ENCODE measurements at places on chromosomes 11 and 22.

DNA sequence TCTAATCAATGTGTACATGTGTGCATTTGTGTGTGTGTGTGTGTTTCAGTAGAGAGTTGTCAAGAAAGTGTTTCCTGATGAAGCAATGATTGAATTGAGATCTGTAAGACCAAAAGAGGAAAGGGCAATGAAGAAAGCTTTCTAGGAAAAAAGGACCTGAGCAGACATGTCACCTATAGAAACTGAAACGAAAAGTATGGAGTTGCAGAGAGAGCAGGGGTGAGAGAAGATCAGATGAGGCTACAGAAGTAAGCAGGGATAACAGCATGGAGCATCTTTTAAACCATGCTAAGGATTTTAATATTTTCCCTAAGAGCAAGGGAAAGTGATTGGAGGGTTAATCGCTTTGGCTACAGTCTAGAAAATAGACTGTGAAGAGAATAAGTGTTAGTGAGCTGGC lies 1459.4 kb upstream of the TENM4 start:
- DNase-seq = no peak

- no peak for DNase-seq
Measured at GRCh38 chr11:636511-637332, at the start of gene DRD4. DRD4 (plus strand) TSS chr11:637269; CDS start chr11:637305, 36 bp downstream.

DNA sequence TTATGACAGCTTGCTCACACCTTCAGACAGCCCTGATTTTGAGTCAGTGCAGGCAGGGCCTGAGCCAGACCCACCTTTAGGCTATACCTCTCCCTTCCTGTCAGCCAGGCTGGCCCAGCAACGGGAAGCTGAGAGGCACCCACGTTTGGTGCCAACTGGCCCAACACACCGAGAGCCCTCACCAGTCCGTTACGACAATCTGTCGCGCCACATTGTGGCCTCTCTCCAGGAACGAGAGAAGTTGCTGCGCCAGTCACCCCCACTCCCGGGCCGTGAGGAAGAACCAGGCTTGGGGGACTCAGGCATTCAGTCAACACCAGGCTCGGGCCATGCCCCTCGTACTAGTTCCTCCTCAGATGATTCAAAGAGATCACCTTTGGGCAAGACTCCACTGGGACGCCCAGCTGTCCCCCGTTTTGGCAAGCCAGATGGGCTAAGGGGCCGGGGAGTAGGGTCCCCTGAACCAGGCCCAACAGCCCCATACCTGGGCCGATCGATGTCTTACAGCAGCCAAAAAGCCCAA lies 13.1 kb downstream of the MED19 start:
- DNase-seq = no peak

DNA sequence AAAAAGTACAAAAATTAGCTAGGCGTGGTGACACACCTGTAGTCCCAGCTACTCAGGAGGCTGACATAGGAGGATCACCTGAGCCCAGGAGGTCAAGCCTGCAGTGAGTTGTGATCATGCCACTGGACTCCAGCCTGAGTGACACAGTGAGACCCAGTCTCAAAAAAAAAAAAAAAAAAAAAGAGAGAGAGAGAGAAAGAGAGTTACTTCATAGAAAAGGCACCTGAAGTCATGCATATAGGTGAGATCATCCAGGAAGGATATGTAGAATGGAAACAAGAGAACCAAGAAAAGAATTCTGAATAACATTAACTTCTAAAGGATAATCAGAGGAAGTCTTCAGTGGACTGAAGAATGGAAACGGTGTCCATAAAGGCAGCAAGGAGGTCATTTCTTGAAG lies 106.8 kb downstream of the STK33 start:
- DNase-seq = no peak

- DNase-seq = no peak
Measured at GRCh38 chr22:41052661-41053490, 39.5 kb upstream of the EP300 start.

DNA sequence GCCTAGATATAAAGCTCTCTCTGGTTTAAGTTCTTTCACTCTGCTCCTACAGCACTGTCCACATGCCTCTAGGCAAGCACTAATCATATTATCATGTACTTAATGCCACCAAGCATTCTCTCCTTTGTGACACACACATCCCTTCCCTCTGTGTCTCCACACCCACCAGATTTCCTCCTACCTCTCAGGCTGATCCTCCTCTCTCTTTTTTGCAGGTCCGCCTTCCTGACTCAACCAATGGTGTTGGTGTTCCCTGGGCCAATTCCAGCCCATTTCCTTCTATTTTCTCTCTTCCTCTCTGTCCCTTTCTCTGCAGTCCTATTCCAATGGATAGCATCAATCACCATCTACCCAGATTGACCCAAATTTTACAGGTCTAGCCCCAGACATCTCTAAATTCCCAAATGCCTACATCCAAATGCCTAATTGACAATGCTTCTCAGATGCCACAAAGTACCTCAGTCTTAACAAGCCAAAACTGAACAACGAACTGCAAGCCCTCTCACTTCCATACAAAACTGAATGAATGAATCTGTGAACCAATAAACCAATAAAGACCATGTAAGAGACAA lies 504 bp upstream of the ZNF215 start:
- no peak for DNase-seq

- DNase-seq = no peak
Measured at GRCh38 chr11:80155412-80156017, 714.7 kb upstream of the TENM4 start.

DNA sequence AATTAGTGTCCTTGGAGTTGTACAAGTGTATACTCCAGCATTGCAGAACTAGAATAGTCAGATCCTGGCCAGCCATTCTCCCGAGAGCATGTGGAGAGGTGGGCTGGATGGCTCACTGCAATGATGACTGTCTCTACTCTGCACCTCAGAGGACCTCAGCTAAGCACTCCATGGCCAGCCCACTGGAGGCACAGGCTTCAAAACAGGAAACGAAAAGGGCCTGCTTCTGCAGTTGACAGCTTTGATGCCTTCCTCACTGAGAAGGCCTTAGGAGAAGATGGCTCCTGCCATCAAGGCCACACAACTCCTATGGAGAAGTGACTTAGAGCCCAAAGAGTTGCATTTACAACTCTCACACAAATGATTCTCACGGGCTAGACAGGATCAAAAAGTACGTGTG lies 9.1 kb downstream of the POLD4 start:
- no peak for DNase-seq

DNA sequence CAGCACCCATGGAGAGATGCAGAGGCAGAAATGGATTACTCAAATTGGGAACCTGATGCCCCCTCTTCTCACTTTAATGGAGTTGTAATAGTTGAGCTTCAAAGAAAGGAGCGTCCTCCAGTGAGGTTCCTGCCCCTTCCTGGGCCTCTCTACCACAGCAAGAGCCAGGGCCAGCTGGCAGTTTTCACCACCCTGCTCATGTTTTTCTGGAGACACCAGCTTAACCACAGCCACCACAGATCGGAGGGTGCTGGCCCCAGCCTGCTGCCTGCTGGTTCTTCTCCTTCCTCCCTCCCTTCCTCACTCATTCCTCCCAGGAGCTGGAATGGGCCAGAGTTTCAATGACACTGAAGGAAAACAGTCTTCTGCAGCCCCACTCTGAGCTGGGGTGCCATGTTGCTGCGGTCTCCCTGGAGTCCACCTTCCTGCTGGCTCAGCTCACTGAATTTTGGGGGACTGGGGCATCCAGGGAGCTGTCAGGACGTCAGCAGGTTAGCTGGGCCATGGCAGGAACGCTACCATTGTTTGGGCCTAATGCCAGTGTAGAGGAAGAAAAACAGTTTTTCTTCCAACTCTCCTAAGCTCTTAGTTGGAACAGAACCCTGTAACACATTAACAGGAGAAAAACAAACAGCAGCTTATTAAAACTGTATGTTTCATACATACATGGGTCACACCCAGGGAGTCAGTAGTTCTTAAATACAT lies 57.7 kb downstream of the TRAF6 start:
- no peak for DNase-seq

- DNase-seq = no peak
Measured at GRCh38 chr11:93370260-93370659, 39.7 kb downstream of the DEUP1 start.

DNA sequence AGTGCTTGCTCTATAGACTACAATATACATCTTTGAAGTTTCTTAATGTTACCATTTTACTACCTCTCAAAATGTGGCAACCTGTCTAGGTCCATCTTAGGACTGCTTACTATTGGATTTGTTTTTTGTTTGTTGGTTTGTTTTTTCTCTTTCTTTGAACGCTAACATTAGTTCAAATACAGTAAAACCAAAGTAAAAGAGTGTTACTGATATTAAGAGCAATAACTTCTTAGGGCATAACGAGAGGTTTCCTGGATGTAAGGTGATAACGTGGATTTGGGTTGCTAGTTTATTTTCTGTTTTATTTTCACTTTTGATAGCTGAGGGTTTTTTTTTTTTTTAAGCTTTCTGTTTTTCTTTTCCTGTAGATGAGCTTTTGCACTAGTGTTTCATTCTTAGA lies 43.6 kb downstream of the TMEM135 start:
- no peak for DNase-seq

GRCh38 chr11:116721988-116722387 lies 50.8 kb downstream of the BUD13 start:
- DNase-seq = no peak

GRCh38 chr22:24095826-24096757 lies 85.0 kb downstream of the CABIN1 start:
- no peak for DNase-seq

- no peak for DNase-seq
Measured at GRCh38 chr22:50057278-50058060, 629 bp downstream of the TTLL8 start.

DNA sequence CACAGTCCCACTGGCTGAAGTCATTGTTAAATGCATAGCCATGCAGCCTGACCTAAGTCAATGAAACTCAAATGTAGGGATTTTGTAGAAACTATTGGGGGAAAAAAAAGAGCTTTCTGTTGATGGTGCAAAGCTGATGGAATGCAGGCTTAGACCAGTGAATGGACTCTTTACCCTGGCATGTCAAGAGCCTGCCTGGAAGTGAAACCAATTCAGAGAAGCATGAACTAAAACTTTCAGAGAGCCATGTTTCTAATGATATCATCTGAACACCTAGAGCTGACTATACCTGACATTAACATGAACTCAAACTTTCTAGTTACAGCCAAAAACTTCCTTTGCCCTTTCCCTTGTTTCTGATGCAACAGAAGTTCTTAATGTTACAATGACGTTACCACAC lies 89.0 kb downstream of the APIP start:
- no peak for DNase-seq

- no peak for DNase-seq
Measured at GRCh38 chr11:120658071-120658423, 146.5 kb downstream of the GRIK4 start.

DNA sequence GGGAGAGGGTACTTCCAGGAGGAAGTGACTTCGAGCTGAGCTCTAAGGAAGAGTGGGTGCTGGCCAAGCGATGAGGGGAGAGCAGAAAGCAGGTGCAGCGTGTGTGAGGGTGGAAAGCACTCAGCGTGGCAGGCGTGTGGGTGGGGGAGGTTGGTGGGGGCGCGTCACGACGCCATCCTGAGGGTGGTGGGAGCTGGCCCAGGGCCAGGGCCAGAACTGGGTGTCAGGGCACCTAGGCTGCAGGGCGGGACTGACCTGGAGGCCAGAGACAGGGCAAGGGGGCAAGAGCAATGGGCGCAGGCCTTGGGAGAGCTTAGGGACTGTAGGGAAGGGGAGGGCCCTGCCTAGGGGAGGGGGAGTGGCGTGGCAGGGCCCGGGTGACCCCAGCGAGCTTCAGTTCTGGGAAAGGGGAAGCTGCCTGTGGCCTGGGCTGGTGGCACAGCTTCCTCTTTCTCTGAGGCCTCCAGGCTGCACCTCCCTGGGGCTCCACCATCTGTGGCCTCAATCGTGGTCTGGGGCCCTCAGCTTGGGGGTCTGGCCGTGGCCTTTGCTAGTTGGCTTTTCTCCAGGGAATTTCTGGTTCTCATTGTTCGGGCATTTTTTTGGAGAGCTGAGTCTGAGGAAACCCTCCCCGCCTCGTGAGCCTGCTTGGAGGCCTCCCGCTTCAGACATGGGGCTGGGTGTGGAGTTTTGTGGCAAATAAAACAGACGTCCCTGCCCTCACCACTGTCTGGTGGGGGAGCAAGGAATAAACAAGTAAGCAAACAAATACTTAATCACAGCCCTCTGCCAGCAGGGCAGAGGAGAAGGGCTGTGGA lies 8.9 kb downstream of the RELT start:
- no peak for DNase-seq

- DNase-seq = no peak
Measured at GRCh38 chr11:58524232-58525036, 16.5 kb upstream of the OR5B21 start.

DNA sequence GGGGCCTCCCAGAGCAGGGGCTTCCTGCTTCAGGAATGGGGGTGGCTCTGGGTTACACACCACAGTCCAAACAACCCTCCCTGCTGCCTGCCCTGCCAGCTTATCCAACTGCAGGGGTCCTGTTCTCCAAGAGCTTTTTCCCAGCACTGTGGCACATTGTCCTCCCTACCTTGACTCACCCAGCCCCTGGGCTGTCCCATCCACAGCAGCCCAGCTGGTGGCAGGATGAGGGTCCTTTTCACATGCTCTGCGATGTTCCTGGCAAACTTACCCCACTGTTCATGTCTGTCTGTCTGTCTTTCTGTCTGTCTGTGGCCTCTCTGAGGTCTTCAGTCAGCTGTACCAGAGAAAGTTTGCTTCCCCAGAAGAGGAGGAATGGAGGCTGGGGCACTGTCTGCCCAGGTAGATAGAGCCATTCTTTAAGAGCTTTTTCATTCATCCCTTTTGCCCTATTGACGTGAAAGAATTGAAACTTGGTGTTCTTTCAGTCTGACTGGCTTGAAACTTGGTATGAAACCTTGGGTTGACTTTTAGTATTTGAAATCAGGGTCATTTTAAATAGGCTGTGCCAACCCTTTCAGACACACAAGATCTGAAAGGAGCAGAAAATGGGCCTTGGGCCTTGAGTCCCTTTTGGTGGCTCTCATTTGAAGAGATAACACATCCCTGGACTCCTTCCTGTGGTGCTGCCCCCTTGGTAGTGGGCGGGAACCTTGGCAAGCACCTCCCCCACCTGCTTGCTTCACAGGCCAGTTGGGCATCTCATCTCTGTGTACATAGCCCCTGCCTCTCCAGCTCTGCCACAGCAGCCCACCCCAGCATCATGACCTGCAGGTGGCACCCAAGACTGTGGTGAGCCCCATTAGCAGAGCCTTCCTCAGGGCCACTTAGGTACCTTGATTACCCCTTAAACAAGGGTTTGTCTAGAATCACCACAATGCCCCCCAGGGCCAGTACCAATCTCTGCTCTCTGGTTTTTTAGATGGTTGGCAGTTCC lies 74.6 kb upstream of the SUSD2 start:
- no peak for DNase-seq

- no peak for DNase-seq
Measured at GRCh38 chr11:82932564-82932963, 31.0 kb downstream of the DDIAS start.

DNA sequence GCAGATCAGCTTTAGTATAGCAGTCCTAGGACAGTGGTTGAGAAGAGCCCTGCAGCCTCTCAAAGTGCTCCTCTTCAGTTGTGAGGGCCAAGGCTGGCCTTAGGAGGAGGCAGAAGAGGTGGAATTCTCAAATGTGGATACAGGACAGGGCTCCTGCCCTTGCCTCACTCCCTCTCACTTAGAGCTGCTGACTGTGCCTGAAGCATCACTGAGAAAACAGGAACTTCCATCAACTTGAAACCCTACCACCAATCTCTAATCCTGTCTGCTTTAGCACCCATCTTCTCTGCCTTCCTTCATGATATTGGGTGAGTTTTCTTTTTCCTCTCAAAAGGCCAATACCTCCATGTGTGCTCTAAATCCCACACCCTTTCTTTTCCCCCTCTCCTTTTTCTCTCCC lies 14.4 kb upstream of the UCP3 start:
- DNase-seq = no peak
